Stimulated activated CD8-positive, alpha-beta memory T cell treated with anti-CD3 and anti-CD28 coated beads, Interleukin-15, amount 100 ng/mL, for 4 hours (primary cell): ENCODE measurements at places on chromosomes 1 and 21.

- peak; percentile 3 for DNase-seq
Observed at GRCh38 chr1:10965546-10966226, 46.8 kb upstream of the TARDBP start.

- DNase-seq: no peak
Observed at GRCh38 chr1:188372821-188373220, 1544.1 kb downstream of the PLA2G4A start.

GRCh38 chr1:156692925-156693847 lies 12.2 kb downstream of the CRABP2 start:
- DNase-seq: no peak

GRCh38 chr1:82836973-82837680 lies 1036.4 kb downstream of the ADGRL2 start:
- DNase-seq: no peak

- DNase-seq: no peak
Observed at GRCh38 chr1:221302357-221302756, 423.1 kb downstream of the HLX start.

GRCh38 chr1:218718206-218718605 lies 373.1 kb downstream of the TGFB2 start:
- DNase-seq: no peak

DNA sequence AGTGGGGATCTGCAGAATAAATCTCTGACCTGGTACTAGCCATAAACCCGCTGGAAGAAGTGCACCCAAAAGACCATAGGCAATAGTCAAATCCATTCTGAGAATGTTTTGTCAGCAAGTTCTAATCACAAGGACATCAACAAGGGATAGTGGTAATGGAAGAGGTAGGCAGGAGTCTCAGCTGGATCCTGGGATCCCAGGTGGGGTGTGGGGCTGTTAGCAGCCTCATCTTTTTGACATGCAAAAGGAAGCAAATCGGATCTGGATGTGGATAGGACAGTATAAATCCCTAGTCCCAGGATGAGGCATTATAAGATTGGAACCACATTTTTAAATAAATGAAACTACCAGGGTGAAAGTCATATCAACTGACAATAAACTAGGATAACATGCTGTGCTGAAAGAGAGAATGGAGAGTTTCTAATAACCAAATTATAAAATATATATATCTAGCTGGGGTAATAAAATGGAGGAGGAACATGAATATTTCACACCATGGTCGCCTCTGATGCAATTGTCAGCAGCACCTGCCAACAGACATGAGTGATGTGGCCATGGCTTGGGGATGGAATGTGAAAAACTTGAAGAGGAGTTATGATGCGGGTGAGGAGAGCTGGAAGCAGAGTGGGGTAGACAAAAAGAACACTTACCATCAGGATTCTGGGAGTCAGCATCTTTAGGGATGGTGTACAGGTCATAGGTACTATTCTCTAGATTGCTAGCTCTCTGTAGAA lies 23.7 kb upstream of the PEX19 start:
- no peak for DNase-seq

DNA sequence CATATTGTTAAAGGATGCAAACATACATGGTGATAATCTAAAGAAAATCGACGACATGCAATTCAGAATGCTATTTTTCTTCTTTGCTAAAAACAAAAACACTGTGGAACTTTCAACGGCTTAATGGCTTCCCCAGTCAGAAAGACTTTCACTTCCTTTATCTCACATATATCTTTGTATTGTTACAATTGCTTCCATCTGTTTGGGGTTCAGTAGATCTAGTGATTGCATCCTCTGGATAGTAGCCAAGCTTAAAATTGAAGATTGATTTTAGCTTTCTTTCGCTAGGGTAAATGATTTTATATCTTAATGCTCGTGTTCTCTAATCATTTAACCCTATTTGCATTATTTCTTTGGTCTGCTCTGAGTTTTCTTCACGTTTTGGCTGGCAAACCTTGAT lies 31.8 kb upstream of the ADAMTS1 start:
- no peak for DNase-seq

GRCh38 chr21:21737186-21737585 lies 739.0 kb downstream of the NCAM2 start:
- no peak for DNase-seq
